ENCODE measurements at places on chromosomes 5 and 9.

DNA sequence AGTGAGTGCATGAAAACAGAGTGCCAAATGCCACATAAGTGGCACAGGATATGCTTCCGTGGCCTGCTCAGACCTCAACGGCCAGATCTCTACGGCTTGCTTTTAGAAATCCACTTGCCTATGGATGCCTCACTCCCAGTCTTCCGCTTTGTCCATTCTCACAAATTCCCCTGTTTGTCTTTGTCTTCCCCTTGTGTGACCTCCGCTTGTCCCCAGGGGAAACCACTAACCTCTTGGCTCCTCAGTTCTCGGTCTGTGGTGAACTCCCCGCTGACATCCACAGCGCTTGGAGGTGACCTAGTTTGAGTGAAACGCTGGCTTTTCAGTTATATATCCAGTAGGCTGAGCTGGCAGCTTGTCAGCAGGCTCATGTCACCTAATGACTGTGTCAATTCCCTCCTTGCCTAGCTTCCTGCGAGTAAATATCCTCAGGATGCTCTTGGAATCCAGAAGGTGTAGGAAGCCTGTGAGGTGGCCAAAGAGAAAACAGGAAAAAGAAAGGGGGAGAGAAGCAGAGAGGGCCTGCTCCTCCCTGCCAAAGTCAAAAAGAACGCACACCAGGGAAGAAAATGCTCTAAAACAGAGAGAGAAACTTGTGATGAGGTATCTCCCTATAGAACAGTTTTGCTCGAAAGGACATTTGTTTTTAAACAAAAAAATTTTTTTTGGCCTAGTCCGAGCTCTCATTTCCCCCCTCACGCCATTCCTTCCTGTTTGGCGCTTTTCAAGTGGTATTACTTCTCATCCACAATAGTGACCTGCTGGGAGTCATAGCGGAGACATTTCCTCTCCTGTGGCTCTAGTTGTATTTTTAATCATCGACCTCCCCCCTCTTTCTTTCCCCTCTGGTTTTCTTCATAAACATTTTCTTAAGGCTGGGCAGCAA is 101.6 kb upstream of the SPRY4 start:
- peaks cover 16% of the 10 kb centered on the region for H3K4me1 ChIP-seq
- no peaks in the 10 kb centered on the region for H3K27me3 ChIP-seq
- H3K36me3 ChIP-seq: peaks cover 14% of the 10 kb centered on the region
- H3K27ac ChIP-seq: no peak overlapping the region
- no peak overlapping the region for H3K4me3 ChIP-seq

DNA sequence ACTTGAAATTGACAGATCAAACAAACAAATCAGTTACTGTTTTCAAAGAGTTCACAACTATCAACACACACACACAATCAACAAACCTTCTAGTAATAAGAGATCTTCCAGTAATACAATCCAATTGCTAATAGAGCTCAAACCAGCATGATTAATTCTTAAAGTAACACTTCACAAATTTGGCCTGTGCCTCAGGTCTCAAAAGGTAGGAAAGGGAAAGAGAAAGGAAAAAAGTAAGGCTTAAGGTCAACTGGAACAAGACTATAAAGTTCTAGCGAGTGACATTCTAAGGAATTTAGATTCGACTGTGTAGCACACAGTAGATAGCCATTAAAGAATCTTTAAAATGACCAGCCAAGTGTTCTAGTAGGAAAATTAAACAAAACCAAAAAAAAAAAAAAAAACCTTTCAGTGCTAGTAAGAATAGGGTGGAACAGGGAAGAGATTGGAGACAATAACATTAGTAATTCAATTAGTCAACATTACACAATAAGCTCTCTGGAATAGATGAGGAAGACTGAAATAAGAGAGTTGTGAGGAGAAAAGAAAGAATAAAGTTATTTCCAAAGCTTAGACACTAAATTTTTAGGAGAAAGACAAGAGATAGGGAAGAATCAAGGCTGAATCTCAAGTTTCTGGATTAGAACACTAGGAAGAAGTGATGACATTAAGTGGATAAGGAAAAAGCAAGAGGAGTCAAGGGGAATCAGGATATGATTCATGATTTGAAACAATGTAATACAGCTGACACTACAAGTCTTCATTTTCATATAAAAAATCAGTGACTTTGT is 86.1 kb downstream of the FBXL17 start:
- no peak for DNase-seq
- no peaks in the 10 kb centered on the region for H3K36me3 ChIP-seq
- H3K27me3 ChIP-seq: no peaks in the 10 kb centered on the region

- H3K4me3 ChIP-seq: no peak overlapping the region
- peak overlapping the region; percentile 66 for H3K27ac ChIP-seq
- H3K36me3 ChIP-seq: no peaks in the 10 kb centered on the region
Measured at GRCh38 chr5:61450493-61451279, 118.6 kb downstream of the ZSWIM6 start.

- H3K36me3 ChIP-seq: no peaks in the 10 kb centered on the region
- H3K4me1 ChIP-seq: peaks cover 33% of the 10 kb centered on the region
- DNase-seq: peak; percentile 85
- no peaks in the 10 kb centered on the region for H3K27me3 ChIP-seq
- H3K4me3 ChIP-seq: peak overlapping the region; percentile 74
Measured at GRCh38 chr9:136052472-136052880, 42.6 kb downstream of the NACC2 start.

All from PC-9 (cell line).